ENCODE measurements at places on chromosomes 4 and X.

- no peak for DNase-seq
Measured at GRCh38 chr4:93416344-93417128, 412.0 kb upstream of the ATOH1 start.

DNA sequence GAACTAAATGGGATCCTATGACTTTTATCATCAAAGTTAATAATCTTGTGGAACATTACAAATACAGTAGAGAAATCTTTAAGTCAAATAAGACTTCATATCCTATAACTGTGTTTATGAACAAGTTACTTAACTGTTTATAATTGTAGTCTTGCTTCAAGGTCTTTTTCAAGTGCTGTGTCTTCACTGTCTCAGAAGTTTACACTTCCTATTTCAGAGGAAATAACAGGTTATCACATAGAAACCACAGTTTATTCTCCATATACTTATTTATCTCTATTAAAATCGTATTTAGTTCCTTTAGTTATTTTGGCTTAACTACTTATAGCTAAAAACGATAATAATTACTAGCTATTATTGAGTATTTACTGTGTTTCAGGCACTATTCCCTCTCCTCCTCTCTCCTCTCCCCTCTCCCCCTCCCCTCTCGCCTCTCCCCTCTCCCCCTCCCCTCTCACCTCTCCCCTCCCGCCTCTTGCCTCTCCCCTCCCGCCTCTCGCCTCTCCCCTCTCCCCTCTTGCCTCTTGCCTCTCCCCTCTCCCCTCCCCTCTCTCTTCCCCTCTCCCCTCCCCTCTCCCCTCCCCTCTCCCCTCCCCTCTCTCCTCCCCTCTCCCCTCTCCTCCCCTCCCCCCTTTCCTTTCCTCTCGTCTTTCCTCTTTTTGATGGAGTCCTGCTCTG lies 63.7 kb downstream of the RBPJ start:
- no peak for DNase-seq

DNA sequence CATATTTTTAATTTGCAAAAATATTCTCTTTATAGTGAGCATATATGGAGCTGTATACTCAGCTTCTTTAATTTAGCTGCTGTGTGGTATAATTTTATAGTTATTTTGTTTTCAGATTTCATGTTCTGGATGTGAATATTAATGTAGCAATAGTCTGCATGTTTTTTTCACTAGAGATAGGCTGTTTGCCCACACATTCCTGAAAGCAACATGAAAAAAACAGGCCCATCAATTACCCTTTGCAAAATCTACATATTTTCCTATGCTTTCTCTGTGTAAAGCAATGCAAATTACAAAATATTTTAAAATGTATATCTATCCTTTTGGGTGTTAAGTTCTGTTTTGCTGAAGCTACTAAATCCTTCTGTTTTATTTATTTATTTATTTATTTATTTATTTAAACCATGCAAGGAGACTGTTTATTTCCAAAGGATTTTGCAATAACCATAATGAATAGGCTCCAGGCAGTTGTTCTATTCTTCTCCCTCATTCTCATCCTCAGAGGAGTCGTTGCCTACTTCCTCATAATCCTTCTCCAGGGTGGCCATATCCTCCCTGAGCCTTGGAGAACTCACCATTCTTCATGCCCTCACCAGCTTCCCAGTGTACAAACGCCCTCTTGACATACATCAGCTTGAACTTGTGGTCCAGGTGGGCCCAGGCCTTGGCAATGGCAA lies 277.1 kb downstream of the ANKRD50 start:
- DNase-seq: no peak

DNA sequence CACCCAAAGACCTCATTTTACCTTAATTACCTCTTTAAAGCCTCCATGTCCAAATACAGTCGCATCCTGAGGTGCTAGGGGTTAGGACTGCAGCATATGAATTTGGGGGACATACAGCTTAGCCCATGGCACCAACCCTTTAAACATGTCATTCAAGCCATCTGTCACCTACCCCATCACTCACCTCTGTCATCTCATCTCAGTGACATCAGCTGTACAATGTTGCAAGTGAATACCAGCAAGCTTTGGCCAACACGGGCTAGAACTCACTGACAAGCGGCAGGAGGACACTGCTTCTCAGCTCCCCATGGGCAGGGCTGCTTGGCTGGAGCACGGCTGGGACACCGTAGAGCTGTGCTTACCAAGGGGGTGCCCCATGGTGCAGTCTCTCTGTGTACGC lies 107.5 kb downstream of the STK32B start:
- DNase-seq: no peak

- DNase-seq: no peak
Measured at GRCh38 chr4:76168688-76169087, 20.5 kb upstream of the NUP54 start.

- no peak for DNase-seq
Measured at GRCh38 chr4:186351668-186352194, 85.7 kb downstream of the F11 start.

- no peak for DNase-seq
Measured at GRCh38 chr4:8079031-8079885, 79.4 kb downstream of the ABLIM2 start.

DNA sequence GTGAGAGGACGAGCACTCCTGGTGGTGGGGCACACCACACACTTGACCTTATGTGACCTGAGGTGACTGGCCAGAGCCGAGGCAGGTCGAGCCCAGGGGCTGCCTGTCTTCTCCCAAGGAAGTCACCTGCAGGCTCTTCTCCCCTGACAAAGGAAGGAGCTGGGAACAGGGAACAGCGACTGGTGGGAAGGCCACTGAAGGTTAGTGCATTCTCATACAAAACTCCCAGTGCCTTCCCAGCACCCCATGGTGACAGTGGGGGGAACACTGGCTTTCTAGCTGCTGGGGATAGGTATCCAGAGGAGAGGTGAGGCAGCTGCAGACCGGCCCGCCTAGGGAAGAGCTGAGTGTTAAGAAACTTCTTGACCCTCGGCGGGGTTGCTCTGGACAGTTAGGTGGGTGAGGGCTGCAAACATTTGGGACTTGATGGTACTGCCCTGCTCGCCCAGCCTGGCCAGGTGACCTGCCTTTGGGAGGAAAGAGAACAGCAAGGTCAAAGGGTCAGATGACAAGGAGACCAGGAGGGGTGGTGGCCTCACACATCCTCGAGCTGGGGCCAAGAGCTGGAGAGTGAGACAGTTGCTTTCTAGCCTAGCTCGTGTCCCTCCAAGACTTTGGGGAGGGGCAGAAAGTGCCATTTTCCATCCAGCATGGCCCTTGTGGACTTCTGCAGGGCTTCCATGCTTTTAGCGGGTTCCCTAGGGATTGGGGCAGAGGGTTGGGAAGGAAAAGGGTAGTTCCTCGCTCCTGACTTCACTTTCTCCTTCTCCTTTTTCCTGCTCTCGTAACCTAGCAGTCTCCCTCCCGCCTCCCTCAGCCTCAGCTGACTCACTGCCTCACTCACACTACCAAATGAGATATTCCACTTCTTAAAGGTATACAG lies 2.7 kb downstream of the NALF2 start:
- no peak for DNase-seq

DNA sequence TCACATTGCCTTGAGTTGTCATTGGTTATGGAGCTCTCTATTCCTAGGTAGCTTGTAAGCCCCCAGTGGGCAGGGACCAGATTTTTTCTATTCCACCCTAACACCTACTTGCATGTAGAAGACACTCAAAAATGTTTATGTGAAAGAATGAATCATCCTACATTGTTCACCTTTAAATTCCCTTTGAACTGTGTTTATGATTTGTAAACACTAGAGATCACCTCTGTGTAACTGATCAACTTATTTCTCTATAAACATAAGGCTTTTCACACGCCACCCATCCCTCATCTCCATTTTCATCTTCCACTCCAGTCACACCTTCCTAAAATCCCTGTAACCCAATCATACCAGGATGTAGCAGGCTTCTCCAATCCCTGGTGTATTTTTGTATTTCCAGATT lies 142.6 kb upstream of the LEF1 start:
- no peak for DNase-seq

DNA sequence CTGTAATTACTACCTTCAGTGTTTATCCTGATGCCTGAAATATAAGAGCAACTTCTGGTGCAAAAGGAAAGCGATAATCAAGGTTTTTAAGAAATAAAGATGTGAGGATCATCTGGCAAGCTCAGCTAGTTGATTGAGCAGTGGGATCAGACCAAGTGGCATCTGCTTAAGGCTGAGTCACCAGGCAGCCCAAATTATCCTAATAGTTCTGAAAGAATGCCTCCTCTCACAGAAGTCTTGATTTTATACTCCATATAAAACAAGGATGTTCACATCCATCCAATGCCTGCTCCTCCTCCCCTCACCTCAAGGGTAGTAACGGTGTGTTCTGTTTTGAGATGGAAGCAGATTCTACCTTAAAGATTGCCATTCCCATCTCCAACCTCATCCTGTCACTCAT lies 134.5 kb upstream of the RASGEF1B start:
- no peak for DNase-seq

DNA sequence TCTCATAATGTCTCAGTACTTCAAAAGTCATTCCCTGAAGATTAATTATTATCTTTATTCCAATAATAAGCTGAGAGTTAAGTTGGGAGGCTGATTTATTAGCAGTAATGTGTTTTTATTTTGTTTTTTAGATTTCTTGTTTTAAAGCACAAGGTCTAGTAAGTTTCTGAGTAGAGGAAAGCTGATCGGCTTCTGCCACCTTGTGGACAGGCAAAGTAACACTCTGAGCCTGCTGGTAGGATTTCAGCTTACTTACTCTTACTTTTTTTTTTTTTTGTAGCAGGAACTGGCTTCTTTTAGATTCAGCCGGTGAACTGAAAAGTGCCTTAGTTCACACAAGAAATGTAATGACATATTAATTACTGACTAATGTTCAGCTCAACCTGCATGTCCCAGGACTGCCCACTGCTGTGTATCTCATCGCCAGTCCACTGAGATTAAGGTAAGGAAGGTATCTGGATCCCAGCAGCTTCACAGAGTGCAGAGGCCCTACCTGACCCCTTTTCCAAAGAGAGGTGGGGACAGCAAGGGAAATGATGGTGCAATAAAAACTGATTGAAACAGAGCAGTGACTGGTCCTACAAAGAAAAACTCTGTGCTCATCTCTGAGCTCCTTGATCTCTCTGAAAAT lies 126.5 kb downstream of the ADGRA3 start:
- DNase-seq: no peak

DNA sequence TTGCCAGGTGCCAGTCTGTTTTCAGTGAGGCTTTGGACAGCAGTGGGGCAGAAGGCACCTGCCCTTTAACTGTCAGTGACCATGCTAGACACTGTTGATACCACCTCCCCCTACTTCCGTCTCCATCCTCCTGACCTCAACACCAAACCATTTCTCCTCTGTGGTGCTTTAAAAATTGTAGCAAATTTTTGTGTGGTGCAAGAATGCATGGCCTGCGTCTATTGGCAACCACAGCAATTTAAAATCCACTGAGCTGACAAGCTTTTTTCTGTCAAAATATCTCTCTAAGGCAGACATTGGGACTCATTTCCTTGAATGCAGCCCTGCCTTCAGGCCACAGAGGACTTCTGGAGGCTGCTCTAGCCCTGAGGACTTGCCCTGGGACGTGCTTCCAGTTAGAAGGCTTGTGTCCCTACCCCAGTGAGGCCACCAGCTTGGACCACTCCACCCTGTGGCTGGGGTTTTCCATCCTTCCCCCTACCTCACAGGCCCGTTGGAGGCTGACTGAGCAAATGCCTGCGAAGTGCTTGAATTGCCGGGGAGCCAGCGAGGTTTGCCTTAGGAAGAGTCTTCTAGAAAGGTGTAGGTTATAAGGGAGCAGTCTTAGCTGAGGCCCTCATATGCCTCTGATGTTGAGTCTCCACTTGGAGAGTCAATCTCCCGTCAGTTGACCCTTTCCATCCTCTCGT lies 6.9 kb downstream of the PRRG3 start:
- DNase-seq: no peak

DNA sequence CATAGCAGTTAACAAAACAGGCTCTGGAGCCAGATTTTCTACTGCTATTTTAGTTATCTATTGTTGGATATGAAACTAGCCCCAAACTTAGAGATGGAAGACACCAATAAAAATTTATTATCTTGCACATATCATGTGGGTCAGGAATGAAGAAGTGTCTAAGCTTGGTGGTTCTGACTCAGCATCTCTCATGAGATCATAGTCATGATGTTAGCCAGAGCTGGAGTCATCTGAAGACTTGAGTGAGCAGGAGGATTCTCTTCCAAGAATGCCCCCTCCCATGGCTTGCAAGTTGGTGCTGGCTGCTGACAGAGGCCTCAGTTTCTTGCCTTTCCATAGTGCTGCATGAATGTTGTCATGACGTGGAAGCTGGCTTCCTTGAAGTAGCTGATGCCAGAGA lies 68.2 kb upstream of the TAPT1 start:
- DNase-seq: no peak

GRCh38 chrX:25105221-25105620 lies 89.5 kb upstream of the ARX start:
- DNase-seq: no peak

- no peak for DNase-seq
Measured at GRCh38 chrX:8737883-8738282, 5.9 kb upstream of the ANOS1 start.

DNA sequence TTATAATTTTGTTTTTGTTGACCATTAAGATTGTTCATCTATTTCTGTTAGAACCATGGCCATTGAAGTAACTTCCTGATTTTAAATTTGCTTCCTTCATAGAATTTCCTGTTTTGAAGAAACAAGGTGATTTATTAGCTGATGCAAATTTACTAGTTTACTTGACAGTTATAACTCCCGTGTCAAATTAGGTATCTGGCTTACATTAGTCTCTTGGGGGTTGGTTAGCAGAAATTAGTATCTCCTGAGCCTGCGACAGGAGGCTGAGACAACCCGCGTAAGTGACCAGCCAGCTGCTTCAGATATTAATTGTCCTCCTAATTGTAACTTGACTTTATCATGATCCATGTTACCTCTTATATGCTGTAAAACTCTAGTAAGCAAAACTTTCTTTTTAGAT lies 154.3 kb downstream of the CFAP299 start:
- DNase-seq: no peak

DNA sequence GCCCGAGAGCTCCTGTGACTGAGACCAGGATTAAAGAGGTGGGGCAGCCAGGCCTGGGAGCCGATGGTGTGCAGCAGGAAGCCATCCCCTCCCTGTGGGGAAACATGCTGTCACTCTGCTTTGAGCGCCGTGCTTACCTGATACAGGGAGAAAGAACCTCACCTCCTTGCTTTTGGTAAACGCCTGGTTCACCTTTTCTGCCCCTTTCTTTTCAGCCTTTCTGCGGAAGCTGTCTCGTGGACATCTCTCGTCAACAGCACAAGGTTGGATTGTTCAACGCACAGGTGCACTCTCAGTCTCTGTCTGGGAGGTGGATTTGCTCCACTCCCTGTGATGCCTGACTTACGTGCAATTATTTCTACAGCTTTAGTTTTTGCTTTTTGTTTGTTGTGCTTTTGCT lies 12.0 kb downstream of the ZFYVE28 start:
- DNase-seq: no peak

DNA sequence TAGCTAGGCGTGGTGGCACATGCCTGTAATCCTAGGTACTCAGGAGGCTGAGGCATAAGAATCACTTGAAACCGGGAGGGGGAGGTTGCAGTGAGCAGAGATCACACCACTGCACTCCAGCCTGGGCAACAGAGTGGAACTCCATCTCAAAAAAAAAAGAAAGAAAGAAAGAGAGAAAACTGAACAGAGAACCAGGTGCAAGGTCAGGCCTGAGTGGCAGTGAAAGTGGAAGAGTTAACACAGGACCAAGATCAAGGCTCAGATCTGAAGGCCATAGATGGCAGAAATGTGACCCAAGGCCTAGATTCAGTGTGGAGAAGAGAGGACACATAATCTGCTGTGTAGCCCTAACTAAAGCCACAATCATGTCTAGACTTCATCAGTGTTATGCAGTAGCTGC lies 4.9 kb upstream of the ZNF630 start:
- no peak for DNase-seq

Data from D721Med (cell line).